ENCODE measurements at places on chromosomes 16 and 17.

GRCh38 chr16:10752843-10753523, 9.3 kb downstream of the NUBP1 start:
- DNase-seq: no peak

- no peak for DNase-seq
Observed at GRCh38 chr17:59513934-59514841, 51.2 kb upstream of the DHX40 start.

DNA sequence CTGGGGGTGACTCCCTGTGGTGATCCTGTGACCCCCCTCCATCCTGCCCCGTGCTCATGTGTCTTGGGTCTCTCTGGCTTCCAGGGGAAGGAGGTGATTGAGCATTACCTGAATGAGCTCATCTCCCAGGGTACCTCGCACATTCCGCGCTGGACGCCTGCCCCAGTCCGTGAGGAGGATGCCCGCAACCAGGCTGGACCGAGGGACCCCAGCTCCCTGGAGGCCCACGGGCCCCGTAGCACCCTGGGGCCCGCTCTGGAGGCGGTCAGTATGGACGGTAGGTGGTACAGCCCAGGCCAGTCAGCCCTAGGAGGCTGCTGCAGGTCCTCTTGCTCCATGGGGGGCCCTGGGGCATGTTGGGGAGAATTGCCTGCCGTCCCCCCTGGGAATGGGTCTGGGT, 33.6 kb downstream of the SEC14L5 start:
- no peak for DNase-seq

DNA sequence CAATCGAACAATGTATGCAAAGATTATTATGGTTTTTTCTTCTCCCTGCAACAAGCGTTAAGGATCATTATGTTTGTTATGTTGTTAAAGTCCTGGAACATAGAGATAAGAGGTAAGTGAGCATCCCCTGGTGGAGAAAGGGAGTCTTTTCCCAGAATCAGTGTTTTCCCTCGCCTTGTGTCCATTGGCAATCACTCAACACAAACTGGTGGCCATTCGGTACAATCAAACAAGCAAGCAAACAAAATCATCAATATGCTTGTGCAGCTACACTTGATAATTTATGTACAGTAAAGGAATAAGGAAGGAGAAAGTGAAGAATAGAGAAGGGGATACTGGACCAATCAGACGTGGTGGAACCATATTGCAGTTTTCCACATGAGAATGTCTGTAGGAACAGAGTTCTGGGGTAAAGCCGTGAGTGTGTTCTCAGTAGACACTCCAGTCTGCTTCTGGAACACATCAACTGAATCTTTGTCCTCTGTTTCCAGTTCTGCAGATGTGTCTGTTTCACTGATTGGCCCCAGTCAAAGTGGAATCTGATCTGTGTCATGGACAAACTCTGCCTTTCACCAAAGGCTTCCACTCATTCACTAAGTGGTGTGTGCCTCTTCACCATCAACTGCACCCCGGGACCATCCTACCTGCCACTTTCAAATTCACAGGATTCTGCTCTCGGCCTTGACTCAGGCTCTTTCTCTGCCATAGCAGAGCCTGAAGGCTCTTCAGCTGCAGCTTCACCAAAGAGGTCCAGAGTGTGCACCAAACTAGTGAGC, 169.5 kb downstream of the AHSP start:
- DNase-seq: no peak

- DNase-seq: no peak
Observed at GRCh38 chr16:46712911-46713310, 23.5 kb downstream of the ORC6 start.

- no peak for DNase-seq
Observed at GRCh38 chr17:47895347-47895855, 635 bp upstream of the SP2 start.

DNA sequence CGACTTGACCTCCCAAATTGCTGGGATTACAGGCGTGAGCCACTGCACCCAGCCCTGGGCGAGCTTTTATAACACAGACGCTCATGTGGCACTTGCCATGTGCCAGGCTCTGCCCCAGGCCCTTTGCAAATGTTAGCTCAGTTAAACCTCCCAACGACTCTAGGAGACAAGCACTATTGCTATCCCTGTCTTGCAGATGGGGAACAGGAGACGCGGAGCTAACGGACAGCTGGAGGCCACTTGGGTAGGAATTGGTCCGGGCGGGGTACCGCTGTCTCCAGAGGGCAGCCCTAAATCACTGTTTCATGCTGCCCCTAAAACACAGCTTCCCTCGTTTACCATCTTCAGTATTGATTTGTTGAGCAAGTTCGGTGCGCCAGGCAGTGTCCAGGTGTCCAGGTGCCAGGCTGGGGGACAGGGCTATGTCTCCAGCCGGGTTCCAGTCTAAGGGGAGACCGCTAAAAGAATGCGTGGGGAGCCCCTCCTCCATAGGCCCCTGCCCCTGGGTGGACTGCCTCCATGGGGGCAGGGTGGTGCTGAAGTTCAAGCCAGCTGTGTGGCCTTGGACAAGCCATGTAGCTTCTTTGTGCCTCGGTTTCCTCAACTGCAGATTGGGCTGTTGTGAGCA, 23.7 kb downstream of the TMEM235 start:
- DNase-seq: no peak

- peak; percentile 55 for DNase-seq
Observed at GRCh38 chr17:63998050-63998720, at the start of gene PRR29. Gene PRR29 (plus strand): TSS chr17:63998351. CDS start chr17:63998365, 14 bp downstream.

DNA sequence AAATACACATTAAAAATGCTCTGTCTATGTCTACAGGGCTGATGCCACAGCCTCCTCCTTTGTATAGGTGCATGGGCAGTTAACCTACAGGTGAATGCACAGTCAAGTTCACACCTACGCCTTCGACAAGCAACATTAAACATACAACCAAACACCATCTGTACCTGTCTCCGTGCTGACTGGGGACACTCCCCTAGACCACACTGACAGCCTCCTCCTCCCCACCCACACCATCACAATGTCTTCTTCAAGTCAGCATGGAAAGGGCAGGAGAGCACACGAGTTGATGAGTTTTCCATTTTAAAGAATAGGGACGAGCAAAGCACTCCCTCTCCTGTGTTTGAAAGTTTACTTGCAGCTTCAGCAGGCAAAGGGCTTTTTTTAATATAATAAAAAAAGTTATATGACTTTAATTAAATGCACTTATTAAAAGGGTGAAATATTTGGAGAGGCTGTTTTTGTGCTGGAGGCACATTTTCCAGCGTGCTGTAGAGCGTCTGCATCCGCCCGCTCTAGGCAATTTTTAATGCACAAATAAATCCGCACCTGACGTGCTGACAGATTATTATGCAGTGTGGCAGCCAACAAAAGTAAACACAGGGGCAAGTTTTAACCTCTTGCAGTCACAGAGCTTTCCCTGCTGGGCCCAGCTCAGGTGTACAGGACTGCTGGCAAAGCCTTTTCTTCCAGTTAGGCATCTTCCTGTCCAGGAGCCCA, 367.9 kb downstream of the SOX9 start:
- DNase-seq: no peak

DNA sequence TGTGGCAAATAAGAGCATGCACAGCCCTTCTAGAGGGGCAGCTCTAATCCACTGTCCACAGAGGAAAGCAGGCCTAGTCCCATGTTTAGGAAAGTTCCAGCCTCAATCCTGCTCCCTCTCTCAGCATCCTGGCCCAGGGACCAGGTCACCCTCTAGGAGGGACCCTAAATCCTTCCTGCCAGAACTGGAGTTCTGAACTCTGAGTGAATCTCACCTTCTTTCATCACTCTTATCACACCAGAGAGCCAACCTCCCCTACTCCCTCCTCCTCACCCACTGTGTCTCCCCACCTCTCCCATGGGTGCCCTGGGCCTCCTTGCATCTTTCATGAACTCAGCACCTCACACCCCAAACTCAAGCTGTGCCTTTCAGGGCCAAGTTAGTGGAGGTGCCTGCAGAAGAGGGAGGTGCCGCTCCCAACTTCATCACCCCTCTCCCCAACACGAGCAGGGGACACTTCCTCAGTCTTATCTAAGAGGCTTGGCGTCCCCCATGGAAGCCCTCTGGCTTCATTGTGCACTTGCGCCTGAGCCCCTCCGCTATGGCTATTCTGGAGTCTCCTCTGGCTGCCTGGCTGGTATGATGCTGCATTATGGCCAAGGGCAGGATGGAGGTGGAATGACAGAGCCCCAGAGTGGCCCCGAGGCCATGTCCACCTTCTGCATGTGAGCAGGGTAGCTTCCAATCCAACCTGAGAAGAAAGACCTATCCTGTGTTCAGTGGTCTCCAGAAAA, 31.7 kb downstream of the PIK3R6 start:
- DNase-seq: no peak

GRCh38 chr16:9840761-9841665, 341.2 kb downstream of the GRIN2A start:
- no peak for DNase-seq

- no peak for DNase-seq
Observed at GRCh38 chr17:61589990-61590389, 1.0 kb downstream of the NACA2 start.

DNA sequence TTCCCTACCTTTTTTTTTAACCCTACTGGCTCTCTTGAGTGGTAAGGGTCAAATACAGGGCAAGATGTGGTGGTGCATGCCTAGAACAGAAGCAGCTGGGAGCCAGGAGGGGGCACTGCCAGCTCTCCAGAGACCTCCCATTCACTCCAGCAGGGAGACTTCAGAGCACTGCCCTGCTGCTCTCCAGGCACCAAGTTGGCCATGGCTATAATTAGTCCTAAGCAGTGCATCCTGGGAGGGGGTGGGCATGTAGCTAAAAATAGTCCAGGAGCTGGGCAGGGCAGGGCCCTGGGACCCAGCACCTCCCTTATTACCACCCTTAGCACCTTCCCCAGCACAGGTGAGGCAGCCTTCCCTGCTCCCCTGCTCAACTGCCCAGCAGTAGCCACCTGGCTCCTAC, 3.5 kb downstream of the CORO6 start:
- DNase-seq: no peak

DNA sequence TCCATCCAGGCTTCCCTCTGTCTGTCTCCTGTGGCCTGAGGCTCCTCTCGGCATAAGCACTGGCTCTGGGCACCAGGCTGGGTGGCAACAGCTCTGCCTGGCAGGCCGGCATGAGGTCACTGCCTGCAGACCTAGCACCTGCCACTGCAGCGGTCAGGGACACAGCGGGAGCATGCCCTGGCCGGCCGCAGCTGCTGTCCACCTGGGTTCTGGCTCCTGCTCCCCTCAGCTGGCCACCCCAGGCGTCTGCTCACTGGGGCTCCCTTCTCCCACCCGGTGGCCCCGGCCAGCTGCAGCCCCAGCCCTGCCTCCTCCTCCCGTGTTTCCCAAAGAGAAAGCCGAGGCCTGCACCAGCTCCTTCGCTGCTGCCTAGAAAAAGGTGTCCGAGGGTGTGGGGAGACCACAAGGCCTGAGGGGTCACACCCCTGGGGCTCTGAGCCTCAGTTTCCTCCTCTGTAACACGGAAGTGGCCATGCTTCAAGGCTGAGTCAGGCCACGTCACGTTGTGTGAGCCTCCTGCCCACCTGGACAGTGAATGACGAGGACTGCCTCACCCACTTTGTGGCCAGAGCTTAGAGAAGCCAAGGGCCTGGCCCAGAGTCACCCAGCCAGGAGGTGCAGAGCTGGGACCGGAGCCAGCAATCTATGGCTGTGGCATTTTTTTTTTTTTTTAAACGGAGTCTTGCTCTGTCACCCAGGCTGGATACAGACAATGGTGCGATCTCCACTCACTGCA, 6.7 kb downstream of the NTHL1 start:
- no peak for DNase-seq

DNA sequence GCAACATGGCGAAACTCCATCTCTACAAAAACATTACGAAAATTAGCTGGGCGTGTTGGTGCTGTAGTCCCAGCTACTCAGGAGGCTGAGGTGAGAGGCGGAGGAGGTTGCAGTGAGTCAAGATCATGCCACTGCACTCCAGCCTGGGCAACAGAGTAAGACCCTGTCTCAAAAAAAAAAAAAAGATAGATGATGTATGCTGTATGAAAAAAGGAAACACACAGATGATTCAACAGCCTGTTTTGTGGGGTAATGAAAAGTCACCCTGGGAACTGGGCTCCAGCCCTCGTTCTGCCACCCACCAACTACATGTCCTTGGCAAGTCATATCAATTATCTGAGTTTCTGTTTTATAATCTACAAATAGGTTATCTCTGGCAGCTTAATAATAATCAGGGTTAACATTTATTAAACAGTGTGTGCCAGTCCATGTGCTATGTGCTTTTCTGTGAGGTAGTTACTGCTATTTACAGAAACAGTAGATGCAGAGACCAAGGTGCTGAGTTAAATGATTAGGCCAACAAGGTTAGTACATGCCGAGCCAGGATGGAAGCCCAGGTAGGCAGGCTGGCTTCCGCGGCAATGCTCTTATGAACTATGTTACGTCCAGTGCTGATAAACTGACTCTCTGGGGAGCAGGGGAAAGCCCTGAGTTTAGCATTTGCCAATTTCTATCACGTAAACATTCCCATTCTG, 1.1 kb downstream of the G6PC1 start:
- no peak for DNase-seq

- no peak for DNase-seq
Observed at GRCh38 chr16:10656618-10657017, 38.1 kb downstream of the TEKT5 start.

GRCh38 chr17:7132511-7133094, 18.0 kb upstream of the ASGR2 start:
- peak; percentile 16 for DNase-seq

DNA sequence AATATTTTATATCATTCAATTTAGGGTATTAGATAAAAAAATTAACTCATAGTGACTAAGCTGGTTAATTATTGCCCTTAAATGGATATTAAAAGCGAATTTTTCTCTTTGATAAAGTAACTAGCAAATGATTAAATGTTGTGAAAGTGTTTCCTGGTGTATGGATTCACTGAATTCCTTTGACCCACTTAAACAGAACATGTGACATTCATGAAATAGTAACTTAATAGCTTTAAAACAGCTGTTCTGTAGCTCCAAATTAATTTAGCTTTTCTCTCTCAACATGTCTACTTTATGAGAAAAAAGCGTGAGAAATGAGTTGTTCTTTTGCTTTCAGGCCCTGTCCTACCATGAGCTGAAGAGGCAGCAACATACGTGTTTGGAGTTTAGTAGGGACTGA, 36.4 kb upstream of the APPBP2 start:
- no peak for DNase-seq

DNA sequence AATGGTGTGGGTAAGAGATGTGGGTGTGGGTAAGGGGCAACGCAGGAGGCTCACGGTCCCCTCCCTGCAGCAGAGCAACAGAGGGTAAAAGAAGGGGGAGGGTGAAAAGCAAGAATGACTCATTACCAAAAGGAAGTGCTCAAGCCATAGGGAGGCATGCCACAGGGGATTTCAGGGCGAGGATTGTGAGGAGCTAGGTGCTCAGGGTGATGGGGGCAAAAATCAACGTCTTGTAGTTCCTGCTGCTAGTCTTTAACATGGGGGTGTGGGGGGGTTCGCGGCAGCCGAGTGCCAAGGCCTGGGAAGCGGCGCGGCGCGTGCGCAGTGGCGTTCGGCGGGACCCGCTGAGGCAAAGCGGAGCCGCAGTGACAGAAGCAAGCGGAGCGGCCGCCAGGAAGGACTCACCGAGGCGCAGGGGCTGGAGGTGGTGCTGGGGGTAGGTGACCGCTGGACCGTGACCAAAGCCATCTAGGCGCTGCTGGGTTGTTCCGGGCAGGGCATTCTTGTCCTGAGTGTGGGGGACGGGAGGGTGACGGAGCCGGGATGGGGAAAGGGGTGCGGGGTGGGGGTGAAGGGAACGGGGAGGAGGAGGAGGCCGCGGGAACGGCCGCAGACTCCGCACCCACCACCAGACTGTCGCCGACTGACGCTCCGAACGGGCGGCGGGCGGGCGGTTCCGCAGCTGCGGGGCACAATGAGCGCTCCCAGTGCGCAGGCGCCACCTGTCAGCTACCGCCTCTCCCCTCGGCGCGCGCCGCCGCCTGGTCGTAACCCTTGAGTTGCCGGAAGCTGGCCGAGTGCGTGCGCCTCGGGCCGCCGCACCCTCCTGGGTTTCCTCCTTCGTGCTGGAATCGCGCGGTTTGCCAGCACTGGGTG, at the start of gene SSH2:
TSS of gene SSH2 (minus strand) at position 696 of the 876 bp plus-strand sequence. CDS start at position 468, 228 bp downstream.
- peak; percentile 83 for DNase-seq
